Central memory CD4-positive, alpha-beta T cell (primary cell): ENCODE measurements at places on chromosomes 6 and 20.

GRCh38 chr6:144580039-144580438, 294.9 kb downstream of the UTRN start:
- DNase-seq = no peak

DNA sequence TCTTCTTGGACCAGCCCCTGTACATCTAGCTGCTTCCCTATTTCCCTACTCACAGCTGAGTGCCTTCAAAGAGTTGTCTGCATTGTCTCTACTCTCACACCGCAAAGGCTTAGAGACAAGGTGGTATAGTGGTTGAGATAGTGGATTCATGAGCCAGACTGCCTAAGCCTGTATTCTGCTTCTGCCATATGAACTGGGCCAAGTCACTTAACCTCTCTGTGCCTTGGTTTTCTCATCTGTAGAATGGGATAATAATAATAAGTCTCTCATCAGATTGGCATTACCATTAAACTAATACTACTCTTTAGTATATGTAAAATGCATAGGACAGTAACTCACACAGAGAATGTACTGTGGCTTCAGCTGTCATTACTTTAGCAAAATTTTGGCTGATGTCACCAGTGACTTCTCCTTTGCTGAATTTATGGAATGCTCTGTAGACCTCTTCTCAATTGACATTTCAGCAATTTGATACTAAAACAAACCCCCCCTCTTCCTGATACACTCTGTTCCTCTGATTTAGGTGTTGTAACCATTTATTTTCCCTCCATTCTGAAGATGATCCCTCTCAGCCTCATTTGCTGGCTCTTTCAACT, 156.1 kb downstream of the ADAT2 start:
- DNase-seq = no peak

GRCh38 chr20:4795394-4795793, 73.7 kb downstream of the PRND start:
- DNase-seq = no peak

- DNase-seq = no peak
Measured at GRCh38 chr20:55456316-55456940, 548.9 kb downstream of the CBLN4 start.

DNA sequence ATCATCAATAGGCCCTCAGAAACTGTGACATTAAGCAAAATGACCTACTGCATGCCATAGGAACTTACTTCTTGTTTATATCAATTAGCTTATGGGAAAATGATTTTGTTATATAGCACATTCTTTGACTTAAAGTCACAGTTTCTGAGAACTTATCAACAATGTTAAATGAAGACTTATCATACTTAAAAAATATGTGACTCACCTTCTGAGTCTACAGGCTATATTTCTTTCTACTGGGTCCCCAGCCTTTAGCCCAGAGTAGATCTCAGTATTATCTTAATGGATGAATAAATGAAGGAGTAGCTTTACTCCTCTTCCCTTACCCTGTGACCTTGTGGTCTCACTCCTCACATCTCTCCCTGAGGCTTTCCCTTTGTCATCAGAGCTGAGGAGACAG, 180.2 kb downstream of the MAFB start:
- DNase-seq = no peak
